GM03348 (cell line): ENCODE measurements at places on chromosomes 4 and X.
A peak's percentile ranks its signal among the peaks of the same experiment; 100 is the strongest.

GRCh38 chr4:66590488-66591215, 920.4 kb upstream of the EPHA5 start:
- peak; percentile 9 for DNase-seq

DNA sequence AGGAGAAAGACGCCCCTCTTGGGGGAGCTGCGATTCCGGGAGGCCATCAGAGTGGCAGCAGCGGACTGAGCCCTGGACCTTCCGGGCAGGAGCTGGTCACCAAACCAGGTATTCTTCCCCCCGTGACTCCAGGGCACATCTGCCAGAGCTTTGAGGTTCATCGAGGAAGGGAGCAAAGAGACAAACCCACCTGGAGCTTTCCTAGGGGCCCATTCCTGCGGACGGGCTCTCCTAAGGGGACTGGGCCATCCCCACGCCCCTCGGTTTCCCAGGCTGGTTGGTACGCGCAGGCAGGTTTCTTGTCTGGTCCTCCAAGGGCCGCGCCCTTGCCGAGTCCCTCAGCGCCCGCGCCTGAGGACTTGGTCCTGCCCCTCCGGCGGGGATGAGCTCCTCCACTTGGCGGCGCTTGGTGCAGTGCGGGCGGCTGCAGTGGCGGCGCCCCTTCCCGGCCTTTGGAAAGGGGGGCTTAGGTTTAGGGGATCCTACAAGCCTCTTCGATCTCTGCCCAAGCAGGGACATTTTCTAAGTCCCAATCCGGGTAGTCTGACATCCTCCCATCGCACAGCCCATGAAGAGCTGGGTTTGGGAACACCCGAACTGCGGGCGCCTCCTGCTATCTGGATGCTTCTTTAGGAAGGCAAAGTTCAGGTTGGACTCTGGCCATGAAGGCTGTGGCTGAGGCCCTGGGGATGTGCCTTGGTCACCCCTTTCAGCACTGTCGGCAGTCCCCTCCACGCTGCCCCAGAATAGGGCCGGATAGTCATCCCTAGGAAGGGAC, 538 bp downstream of the STBD1 start:
- DNase-seq, result peak; percentile 85

DNA sequence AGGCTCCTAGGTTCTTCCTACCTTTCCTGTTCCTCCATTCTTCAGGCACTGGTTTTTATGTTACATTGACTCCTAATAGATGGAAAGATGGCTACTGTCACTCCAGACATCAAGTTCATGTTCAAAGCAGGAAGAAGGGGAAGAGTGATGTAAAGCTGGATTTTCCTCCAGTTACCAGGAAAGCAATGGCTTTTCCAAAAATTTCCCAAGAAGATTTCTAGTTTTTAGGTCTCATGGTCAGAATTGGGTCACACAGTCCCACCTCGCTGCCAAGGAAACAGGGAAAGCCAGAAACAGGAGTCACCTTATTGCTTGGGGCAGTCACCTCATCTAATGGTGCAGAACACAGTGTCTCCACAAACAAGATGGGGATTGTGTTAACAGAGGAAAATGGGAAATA, 21.5 kb downstream of the RXFP1 start:
- no peak for DNase-seq

- DNase-seq, result peak; percentile 12
These were observed 62.8 kb downstream of the PPP3CA start for GRCh38 chr4:101284546-101284945.

DNA sequence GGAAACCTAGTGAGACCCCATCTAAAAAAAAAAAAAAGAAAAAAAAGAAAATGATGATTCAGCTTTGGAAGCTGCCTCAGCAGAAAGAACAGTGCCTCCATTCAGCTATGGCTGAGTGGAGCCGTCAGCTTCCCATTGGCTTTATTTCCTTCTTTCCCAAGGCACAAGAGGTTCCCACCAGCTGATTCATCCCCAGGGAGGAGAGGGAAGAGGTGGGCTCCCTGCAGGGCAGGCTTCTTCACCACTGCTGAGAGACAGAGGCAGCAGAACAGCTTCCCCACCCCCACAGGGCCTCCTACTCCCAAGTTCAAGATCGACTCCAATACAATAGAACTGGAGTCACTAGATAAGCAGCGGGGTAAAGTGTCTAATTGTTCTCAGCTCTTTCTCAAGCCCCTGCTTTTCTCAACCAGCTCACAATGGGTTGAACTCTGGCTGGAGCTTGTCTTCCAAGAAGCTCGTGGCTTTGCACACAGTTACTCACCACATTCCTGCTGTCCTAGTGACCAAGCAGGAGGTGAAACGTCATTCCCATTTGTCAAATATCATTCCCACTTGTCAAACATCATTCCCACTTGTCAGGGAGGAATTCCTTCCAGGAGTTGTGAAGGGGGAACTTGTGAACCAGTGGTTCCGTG, 47.8 kb downstream of the FHDC1 start:
- DNase-seq, result peak; percentile 50

DNA sequence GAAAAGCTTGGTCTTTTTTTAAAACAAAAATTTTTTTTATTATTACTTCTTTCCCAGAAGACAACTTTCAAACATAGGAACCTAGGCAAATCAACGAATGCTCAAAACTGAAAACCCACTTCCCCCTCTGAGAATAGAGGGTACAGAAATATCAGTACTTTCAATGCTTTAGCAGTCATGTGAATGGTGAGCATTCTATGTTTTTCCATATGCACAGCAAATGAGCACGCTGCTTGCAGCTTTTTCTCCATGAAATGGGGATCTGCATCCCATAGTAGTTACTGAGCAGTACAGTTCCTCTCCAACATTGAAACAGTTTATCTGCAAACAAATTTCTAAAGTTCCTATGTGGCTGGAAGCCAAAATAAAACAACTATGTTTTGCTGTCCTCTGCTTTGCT, 108.4 kb upstream of the BMP2K start:
- no peak for DNase-seq

DNA sequence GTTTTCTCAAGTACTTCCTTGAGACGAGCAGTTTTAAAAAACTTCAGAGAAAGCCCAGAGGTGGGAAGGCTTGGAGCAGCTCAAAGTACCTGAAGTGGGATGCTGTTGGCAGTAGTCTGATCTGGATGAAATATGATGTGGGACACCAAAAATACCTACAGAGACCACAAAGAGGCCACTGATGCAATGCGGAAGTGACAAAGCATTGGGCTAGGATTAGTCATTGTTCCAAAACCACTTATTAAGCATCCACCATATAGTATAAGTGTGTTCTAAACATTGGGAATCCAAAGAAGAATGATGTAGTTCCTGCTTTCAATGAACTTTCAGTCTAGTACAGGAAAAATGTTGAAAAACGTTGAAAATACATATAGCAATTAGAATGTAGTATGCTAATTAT, 386.1 kb upstream of the CNKSR2 start:
- DNase-seq, result peak; percentile 14

GRCh38 chr4:129335276-129335675, 239.3 kb downstream of the C4orf33 start:
- no peak for DNase-seq

- DNase-seq, result no peak
These were observed 8.4 kb upstream of the NWD2 start for GRCh38 chr4:37236165-37236564.

DNA sequence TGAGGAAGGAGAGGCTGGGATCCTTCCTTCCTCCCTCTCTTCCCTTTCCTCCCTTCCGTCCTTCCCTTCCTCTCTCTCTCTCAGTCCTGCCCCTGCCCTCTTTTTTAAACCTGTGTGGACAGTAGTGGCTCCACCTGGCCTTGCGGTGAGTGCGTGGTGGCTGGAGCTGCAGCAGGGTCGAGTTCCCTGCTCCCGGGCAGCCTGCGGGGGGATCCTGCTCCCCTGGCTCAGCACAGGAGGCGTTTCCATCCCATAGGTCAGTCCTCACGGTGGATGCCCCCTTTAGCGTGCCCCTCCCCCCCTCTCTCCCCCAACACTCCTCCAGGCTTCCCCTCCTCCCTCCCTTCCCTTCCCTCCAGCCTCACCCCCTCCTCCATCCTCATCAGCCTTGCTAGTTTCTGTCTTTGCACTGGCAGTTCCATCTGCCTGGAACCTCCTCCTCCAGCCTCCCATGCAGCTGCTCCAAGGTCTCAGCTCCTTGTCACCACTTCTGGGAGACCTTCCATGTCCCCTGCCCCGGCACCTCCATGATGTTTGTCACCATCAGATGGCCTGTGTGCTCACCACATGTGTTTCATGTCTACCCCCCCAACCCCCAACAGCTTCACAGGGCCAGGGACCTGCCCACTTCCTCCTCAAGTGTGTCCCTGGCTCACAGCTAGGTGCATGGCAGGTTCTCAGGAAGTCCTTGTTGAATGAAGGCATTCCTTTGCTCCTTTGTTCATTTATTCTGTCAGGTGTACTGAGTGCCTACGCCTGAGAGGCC, 68.4 kb downstream of the PSAPL1 start:
- no peak for DNase-seq

DNA sequence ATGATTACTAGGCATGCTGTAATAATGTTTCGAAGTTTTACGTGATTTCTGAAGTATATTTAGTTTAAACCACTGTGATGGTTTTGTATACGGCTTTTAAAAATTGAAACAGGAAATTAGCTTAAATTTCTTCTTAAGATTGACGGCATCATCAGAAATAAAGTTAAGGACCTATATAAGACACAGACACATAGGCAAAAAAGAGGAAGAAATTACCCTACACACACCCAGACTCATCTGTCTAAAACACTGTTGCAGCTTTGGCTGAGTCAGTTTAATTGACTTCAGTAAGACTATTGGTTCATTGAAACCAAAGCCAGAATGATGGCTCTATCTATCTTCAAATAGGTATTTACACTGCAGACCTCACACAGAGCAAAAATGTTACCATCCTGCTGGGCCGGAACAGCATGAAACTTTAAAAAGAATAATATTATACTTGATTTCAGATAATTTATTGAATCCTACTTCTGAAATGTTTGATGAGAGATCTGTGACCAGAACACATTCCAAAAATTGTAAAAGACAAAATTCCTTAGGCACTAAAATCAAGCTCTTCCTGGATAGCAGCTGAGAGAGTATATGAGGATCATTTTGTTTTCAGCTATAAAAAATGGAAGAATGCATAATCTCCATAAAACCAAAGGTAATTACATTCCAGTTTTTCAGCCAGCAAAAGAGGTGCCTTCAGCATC, 4.5 kb downstream of the HHIP start:
- no peak for DNase-seq

DNA sequence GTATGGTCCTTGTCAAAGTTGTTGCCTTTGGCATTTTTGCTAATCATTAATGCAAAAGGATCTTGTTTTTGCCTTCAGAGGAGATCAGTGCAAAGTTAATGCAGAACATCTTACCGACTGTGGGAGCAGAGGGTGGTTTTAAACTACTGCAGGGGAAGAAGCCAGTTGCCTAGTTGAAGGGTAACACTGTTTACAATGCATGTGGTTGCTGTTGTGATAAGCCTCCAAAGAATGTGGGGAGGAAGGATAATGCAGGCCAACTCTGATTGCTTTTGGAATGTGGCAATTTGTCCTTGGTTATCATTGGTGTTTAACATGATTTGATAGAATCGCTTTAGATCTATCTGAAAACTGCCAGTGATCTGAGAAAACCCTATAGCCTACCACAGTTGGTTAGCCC, 204.3 kb upstream of the TLL1 start:
- peak; percentile 25 for DNase-seq

DNA sequence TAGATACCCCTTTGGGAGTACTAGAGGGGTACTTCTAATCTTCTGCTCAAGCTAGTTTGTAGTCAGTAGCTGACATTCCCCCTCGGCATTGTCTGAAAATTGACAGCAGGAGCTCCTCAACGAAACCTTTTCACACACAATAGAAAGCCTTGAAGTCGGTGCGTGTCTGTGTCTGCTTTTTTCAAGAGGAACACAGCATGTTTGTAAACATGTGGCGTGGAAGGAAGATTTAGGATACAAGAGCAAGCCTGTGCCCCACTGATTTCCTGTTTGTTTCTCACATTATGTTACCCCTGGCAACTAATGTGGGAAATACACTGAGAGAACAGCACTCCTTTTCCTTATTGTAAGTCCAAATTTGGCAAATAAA, 252.6 kb downstream of the ANKRD50 start:
- DNase-seq, result no peak

DNA sequence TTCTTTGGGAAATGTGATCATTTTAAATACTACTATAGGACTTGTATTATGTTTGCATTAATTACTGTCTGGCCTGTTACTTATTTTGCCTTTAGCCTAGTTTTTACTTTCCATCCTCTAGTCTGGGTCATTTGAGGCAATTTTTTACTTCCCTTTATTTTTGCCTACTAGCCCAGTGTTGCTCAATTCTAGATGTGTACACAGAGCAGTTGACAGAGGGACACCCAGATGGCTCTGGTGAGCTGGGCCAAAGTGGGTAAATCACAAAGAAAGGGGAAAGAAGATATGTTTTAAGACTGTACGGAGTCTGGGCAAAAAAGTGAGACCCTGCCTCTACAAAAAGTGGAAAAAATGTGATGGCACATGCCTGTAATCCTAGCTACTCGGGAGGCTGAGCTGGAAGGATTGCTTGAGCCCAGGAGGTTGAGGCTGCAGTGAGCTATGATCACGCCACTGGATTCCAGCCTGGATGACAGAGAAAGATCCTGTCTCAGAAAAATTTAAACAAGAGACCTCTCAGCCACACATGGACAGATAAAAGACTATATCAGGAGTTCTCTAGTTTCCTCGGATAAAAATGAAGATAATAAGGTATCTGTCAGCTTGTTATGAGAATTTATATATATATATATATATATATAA, 35.7 kb downstream of the APOO start:
- no peak for DNase-seq

DNA sequence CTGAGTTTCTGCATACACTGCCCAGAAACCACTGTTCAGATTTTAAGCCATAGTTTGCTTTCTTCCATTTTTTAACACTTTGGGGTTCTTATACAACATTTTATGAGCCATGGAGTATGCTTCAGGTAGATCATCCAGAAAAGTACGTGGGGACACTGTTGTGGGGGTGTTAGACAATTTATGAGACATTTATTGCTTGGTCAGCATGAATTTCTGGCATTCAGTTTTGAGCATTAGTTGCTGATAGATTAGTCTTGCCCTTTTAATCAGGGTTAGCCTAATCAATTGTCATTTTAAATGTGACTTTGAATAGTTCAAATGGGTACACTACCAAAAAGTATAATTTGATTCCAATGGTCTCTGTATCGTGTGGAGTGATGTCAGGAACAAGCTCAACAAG, 434.9 kb downstream of the GPM6A start:
- DNase-seq, result no peak
